EL (cell line): ENCODE measurements at places on chromosomes 11 and 22.

DNA sequence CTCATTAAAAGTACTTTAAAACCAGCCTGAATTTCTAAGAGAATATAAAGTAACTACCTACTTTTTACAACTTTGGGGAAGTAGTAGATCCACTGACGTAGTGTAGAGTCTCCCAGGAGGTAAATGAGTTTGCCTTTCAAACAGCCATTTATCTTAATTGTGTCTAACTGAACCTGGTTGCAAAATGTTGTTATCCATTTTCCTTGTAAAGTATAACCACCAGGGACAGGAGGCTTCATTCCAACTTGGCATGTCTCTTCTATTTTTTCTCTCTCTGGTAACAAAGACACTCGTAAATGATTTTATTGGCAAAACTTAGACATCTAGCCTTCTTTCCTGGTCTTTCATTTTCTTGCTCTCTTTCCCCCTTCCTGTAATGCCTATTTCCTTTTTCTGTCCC is 36.9 kb downstream of the NXPE1 start:
- DNase-seq, result no peak

GRCh38 chr22:42439821-42440674 is 7.8 kb upstream of the NFAM1 start:
- DNase-seq, result peak; percentile 26

- peak; percentile 96 for DNase-seq
Measured at GRCh38 chr22:24474221-24474620, 20.9 kb upstream of the UPB1 start.

DNA sequence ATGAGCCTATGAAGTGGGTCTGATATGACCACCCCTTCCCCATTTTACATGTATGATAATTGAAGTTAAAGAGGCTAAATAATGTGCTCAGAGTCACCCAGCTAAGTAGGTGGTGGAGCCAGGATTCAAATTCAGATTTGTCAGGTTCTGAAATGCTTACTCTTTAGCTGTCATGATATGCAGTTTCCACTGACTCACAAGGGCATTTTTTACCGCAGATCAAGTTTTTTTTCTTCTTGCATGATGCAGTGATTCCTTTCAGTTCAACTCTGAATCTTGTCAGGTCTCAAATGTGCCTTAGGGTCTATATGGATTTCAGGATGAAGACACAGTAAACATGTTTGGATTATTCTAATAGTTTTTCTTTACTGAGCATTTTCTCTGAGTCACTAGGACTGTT is 12.6 kb upstream of the TRIM44 start:
- peak; percentile 49 for DNase-seq

- DNase-seq, result no peak
Measured at GRCh38 chr11:1178201-1178885, 20.6 kb downstream of the MUC5AC start.

DNA sequence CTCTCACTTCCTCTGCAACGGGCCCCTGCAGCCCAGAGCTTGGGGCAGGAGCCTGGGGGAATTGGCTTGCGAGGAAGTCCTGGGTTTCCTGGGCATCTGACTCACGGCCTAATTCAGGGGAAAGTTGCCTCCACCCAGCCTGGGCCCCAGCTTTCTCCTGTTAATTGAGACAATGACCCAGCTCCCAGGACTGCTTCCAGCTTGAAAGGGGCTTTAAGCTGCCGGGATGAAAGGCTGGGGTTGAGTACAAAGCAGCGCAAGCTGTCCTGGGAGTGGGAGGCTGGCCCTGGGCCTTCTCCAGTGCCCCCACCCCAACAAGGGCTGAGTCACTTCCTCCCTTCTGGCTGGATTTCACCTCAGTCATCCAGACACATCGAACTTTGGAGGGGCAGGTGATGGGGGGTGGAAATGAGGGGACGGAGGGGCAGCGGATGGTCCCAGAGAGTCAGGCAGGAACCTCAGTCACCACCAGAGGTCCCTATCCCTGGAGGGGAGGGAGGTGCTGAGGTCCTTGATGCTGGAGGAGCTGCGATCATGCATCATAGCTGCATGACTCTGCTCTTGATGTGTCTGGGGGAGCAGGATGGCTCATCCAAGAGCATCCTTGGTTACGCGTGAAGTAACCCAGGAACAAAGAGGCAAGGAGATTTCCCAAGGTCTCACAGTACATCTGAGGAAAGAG is 30.1 kb upstream of the OAF start:
- peak; percentile 45 for DNase-seq

GRCh38 chr11:120925944-120926343 is 98.0 kb upstream of the TBCEL start:
- DNase-seq, result no peak

- DNase-seq, result no peak
Measured at GRCh38 chr11:84022695-84023094, 736.5 kb upstream of the CCDC90B start.

DNA sequence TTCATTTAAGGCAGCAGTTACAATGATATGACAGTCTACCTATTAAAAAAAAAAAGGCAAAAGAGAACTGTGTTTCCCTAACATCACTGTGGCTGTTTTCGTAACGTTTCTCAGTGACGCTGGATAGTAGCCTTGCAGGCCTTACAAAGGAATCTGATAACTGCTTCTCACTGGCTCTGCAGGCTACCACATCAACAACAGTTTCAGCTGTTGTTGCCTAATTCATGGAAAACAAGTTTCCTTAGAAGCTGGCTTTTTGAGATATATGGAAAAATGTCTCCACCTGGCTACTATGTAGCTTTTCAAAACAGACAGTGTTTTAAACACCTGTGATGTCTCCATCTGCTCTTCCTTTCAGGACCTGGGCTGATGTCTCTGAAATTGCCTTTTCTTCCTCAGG is 3.8 kb downstream of the OR51V1 start:
- DNase-seq, result no peak

DNA sequence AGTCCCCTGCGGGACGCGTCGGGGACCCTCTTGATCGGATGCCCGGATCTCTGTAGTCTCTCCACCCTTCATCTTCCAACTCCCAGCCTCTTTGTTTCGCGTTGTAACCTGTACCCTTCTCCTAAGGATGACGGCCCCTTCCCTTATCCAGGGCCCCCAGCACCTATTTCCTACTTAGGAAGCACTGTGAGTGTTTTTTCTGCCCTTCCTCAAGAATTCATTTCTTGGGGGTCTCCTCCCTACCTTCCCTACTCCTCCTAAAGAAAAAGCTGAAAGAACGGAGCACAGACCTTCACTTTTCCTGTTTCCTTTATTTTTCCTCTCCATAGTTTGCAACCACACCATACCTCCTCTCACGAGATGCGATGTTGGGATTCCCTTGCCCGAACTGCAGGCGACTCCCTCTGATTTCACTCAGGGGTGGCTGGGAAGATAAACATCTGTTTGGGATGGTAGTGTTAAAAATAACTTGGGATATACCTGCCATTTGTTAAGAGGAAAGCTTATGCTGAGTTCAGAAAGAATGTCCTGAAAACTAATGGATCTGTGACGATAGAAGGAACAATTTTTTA is 593 bp downstream of the FAM118B start:
- DNase-seq, result peak; percentile 15

- DNase-seq, result no peak
Measured at GRCh38 chr11:112644410-112645131, 316.6 kb upstream of the NCAM1 start.

GRCh38 chr11:134668796-134669195 is 256.8 kb upstream of the B3GAT1 start:
- DNase-seq, result no peak

GRCh38 chr11:46353698-46354097 is 6.4 kb downstream of the DGKZ start:
- DNase-seq, result no peak

DNA sequence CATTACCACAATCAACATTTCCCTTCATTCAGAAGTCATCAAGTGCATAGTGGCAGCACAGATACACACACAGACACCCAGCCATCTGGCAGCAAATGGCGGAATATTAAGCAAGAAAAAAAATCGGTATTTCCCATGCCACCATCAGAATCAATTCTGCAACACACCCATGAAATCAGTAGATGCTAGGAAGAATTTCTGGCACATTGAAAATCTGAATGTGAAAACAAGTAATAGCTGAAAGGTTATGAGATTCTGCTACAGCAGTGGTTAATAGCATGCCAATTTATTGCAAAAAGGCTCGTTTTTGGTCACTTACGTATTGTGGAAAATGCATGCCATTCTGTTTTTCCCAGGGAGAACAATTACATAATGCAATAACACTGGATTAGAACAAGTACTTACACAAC is 91.1 kb downstream of the PICALM start:
- DNase-seq, result no peak

- no peak for DNase-seq
Measured at GRCh38 chr11:115922876-115923275, 418.7 kb upstream of the CADM1 start.

- no peak for DNase-seq
Measured at GRCh38 chr11:27020751-27021150, 19.9 kb upstream of the BBOX1 start.

DNA sequence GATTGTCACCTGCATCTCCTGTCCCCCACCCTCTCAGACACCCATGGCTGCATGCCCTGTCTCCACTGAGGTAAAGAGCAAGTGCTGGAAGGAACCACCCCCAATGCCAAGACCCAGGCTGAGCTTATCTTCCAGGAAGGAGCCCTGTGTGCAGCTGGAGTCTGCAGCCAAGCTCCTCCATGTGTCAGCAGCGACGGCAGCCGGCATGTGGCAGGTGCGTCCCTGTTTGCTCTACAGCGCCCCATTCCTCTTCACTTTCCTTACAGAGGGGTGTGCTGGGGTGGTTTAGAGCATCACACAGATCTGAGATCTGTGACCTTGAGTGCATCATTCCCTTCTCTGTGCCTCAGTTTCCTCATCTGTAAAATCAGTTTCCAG is 7.7 kb upstream of the MN1 start:
- DNase-seq, result no peak

- DNase-seq, result peak; percentile 41
Measured at GRCh38 chr11:86099874-86100273, 31.0 kb upstream of the PICALM start.

DNA sequence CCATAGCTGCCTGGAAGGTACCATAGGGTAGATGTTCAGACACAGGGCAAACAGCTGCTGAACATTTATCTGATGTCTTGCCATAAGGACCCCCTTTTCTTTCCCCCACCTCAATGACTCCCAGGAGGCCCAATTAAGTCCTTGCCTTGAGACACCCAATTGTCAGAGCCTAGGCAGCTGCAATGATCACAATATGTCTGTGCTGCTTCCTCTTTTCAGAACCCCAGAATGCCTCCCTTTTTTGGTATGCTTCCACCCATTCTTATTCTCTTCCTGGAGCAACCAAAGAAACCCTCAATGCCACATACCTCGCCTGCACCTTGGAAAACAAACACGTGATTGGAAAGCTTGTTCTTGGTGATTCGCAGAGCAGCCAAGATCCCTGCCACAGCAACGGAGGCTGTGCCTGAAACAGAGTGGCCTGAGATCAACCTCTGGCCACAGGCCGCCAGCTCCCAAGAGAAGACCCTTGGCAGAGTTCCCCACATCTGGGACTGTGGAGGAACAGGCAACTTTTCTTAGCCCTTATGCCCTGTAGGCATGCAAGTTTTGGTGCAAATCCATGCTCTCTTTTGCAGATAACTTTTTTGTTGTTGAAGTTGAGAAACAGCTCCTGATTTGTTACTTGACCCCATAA is 75.4 kb downstream of the CCDC81 start:
- DNase-seq, result no peak

- DNase-seq, result no peak
Measured at GRCh38 chr11:68893282-68893681, 10.3 kb downstream of the MRPL21 start.

- DNase-seq, result no peak
Measured at GRCh38 chr11:132112846-132113245, 742.4 kb downstream of the NTM start.

- peak; percentile 17 for DNase-seq
Measured at GRCh38 chr11:130449310-130449990, 1.0 kb downstream of the ADAMTS15 start.

DNA sequence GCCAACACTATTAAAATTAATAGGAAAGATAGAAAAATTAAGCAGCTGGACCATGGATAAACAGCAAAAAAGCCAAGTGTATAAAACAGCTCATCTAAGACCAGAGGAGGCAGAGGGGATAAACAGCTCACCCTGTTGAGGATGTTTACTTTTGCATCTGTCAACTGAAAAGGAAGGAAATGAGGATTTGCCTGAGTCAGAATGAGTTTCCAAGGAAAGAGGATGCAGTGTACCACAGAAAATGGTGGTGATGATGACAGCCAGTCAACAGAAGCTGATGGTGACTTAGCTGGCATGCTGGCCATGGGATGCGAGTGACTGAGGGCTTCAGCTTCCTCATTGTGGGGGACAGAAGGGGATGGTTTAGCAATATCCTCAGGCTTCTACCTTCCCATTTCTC is 183.5 kb downstream of the KIRREL3 start:
- DNase-seq, result peak; percentile 59

- peak; percentile 69 for DNase-seq
Measured at GRCh38 chr22:24410110-24410856, 17.1 kb upstream of the ADORA2A start.

GRCh38 chr11:72471005-72471898 is 36.9 kb upstream of the CLPB start:
- peak; percentile 80 for DNase-seq

DNA sequence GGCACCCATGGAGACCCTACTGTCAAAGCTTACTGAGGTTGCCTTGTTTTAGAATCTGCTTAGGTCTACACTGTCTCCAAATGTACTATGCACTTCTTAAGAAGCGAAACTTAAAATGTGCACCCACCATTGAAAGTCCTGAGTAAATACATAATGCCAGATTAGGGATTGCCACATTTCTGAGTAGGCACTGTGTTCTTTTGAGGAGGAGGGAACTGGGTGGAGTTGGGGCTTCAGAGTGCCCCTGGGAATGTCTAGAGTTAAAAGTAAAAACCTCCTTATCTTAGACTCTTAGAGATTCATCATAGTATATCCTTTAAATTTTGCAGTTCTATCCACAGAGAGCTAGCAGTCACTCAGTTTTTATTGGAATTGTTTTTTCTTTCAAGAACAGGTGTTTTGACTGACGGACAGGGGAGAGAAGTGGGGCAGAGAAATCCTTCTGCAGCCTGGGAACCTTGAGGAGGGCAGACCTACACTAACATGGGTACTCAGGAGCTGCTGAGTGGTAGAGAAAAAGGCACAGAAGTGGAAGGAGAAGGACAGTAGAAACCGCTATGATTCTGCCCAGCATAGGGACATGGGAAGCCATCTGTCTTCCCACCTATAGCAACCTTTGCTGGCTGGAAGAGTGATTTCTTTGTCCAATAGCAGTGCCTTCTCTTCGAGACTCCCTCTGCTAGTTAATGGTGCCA is 33.4 kb upstream of the MICAL2 start:
- no peak for DNase-seq

DNA sequence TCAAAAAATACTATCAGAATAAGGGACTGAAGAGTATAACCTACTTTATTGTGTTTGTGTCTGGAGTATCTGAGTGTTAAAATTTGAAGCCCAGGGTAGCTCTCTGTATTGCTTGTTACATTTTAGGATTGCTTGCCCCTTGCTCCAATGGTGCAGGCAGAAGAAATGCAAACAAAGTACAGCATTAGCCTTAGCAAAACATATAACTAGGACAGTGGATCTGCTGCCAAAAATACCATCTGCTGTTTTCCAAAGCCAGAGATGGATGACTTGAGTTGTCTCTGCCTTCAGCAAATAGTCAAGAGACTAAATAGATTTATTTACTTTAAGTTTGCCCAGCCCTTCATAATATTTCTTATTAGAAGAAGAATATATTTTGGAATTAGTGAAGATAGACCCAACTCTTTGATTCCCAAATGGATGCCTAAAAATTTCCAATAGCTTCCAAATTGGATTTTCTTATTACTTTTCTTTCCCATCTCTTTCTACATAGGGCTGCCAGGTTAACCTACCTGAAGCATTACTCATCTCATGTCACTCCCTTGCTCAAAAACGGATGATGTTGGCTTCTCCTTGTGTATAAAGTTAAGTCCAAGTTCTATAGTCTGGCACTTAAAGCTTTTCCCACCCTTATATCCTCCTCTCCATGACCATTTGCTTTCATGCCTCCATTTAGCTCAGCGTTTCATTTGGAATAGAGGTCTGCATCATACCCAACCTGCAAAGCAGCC is 66.3 kb downstream of the LDLRAD3 start:
- peak; percentile 55 for DNase-seq
